Stimulated activated CD8-positive, alpha-beta memory T cell treated with anti-CD3 and anti-CD28 coated beads, Interleukin-12 subunit alpha, Interleukin-12 subunit beta, amount 100 ng/mL, for 4 hours (primary cell): ENCODE measurements at places on chromosomes 5 and 9.
A peak's percentile ranks its signal among the peaks of the same experiment; 100 is the strongest.

DNA sequence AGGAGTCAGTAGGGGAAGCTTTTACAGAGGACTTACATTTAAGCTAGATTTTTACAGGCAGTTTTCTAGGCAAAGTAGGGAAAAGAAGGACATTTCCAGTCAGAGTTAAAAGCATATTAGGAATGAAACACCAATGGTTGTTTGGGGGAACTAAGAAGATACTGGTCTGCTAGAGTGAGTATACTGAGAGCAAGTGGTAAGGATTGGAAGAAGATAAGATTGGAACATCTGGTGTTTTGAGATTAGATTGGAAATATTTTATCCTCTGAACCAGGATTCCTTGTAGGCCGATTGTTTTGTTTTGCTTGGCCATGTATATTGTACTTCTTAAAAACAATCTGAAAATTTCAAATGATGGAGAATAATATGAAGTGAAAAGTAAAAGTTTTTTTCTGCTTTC, 7.7 kb downstream of the FBXO38 start:
- DNase-seq, result no peak

- no peak for DNase-seq
Measured at GRCh38 chr5:181149806-181150733, 2.7 kb downstream of the OR2V2 start.

- no peak for DNase-seq
Measured at GRCh38 chr9:136396219-136396515, 3.8 kb downstream of the SNAPC4 start.

GRCh38 chr5:65718576-65719310, 3.2 kb downstream of the SGTB start:
- no peak for DNase-seq

GRCh38 chr5:115531787-115532367, 12.7 kb downstream of the FEM1C start:
- no peak for DNase-seq

GRCh38 chr5:57033503-57033902, 81.6 kb upstream of the MIER3 start:
- no peak for DNase-seq

DNA sequence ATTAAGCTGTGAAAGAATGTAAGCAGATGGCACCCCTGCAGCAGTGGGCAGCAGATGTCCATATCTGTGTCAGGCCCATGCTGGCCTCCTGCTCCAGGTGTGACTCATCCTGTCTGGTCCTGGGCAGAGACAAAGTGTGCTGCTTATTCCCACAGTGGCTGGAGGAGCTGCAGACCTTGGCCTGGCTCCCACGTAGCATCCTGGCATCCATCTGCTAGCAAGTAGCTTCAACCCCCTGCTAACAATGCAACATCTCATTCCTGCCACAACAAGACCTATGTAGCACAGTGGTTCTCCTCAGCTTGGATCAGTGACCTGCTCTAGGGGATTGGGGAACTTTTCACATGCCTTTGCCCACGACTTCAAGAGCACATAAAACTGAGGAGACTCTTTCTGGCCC, 126.4 kb upstream of the SLC12A2 start:
- no peak for DNase-seq

GRCh38 chr5:60494635-60495034, 205.3 kb downstream of the DEPDC1B start:
- no peak for DNase-seq

DNA sequence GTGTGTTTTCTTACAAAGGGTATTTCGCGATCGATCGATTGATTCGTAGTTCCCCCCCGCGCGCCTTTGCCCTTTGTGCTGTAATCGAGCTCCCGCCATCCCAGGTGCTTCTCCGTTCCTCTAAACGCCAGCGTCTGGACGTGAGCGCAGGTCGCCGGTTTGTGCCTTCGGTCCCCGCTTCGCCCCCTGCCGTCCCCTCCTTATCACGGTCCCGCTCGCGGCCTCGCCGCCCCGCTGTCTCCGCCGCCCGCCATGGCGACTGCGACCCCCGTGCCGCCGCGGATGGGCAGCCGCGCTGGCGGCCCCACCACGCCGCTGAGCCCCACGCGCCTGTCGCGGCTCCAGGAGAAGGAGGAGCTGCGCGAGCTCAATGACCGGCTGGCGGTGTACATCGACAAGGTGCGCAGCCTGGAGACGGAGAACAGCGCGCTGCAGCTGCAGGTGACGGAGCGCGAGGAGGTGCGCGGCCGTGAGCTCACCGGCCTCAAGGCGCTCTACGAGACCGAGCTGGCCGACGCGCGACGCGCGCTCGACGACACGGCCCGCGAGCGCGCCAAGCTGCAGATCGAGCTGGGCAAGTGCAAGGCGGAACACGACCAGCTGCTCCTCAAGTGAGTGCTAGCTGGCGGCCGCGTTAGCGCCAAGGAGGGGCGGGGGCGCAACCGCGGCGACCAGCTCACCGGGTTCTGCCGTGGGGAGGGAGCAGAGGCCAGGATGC, 480 bp downstream of the LMNB1 start:
- peak; percentile 39 for DNase-seq

- DNase-seq, result no peak
Measured at GRCh38 chr5:278646-279045, 7.2 kb downstream of the PDCD6 start.

GRCh38 chr9:26502311-26502710, 390.3 kb downstream of the CAAP1 start:
- no peak for DNase-seq

DNA sequence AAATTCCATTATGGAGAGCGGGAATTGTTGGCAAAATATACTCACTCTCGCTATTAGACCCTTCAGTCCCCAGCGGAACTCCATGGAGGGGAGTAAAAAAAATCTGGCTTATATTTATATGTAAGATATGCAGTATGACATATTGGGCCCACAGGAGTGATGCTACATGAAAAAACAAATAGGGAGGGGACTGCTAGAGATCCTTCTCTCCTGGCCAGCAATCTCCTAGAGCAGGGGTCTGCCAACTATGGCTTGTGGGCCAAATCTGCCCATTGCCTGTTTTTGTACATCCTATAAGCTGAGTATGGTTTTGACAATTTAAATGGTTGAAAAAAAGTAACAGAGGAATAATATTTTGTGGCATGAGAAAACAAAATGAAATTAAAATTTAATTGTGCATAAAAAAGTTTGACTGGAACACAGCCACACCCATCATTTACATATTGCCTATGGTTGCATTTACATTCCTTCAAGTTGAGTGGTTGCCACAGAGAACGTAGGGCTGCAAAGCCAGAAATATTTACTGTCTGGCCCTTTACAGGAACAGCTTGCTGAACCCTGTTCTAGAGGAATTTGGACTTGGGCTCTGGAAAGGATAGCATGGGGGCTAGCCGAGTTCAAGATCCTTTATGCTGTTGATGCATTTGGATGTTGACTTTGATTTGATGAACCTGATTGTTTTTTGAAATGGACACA, 197.3 kb upstream of the CLINT1 start:
- DNase-seq, result no peak

GRCh38 chr9:8684978-8685708, 885.6 kb upstream of the DMAC1 start:
- no peak for DNase-seq
